Activated T-cell treated with anti-CD3 and anti-CD28 coated beads for 48 hours (primary cell): ENCODE measurements at places on chromosomes 2 and 18.

DNA sequence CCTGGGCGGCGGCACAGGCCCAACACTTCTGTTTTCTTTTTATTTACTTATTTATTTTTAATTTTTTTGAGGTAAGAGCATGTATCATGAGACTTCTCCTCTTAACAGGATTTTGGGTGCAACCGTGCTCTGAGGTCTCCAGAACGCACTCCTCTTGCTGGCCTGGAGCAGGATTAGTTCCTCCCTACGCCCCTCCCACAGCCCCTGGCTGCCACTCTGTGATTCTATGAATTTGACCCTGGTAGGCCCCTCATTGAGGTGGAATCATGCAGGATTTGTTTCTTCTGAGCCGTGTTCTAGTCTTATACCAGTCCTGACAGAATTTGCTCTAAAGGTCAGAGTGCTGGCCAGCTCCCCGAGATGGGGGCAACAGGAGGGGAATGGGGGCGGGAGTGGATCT lies 106.5 kb upstream of the HS6ST1 start:
- no peak for DNase-seq

DNA sequence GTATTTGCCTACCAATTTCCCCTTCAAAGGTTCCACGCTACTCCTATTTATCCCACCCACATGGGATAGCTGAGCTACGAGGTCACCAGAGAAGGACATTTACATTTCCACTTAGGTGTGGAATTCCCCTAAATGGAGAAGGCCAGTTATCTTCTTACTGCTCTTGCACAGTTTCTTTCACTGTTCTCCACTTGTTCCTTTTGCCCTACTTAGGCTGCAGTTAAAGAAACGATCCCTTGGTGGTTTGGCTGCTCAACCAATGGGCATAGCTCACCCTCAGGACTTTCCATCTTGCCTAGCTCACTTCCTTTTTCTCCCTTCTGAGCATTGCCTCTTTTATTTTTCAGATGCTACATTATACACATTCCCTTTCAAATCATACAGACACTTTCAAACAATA lies 11.2 kb upstream of the NABP1 start:
- no peak for DNase-seq

DNA sequence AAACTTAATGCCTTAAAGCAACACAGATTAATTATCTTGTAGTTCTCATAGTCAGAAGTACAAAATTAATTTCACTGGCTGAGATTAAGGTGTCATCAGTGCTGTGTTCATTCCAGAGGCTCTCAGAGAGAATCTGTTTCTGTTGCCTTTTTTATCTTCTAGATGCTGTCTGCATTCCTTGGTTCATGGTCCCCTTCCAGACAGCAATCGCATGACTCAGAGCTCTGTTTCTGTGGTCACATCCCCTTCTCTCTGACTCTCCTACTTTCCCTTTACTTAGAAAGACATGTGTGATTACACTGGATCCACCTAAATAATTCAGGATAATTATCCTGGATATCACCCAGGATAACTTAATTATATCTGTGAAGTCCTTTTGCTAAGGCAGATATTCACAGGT lies 148.6 kb downstream of the MAIP1 start:
- DNase-seq = no peak

GRCh38 chr2:137969418-137969765 lies 5.1 kb downstream of the HNMT start:
- DNase-seq = no peak

DNA sequence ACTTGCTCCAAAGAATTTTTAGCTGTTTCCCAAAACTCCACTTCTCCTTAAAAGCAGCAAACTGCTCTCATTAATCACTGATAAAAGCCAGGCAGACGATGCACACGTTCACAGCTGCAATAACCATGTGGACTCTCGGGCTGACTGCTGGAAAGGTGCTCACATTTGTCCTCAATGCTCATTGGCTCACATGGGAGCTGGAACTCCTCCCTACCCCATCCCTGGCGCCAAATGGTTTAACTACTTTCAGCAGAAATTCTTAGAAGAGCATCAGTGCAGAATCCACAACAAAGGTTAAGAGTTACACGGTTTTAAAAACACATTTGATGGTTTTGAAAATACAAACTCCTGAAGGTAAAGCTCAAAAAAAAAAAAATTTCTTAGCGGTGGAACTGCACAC lies 117.1 kb downstream of the NOL10 start:
- no peak for DNase-seq

- no peak for DNase-seq
These were observed 19.0 kb upstream of the MYO1B start for GRCh38 chr2:191226196-191226595.

- DNase-seq = no peak
These were observed 75.4 kb downstream of the FHOD3 start for GRCh38 chr18:36372903-36373311.

DNA sequence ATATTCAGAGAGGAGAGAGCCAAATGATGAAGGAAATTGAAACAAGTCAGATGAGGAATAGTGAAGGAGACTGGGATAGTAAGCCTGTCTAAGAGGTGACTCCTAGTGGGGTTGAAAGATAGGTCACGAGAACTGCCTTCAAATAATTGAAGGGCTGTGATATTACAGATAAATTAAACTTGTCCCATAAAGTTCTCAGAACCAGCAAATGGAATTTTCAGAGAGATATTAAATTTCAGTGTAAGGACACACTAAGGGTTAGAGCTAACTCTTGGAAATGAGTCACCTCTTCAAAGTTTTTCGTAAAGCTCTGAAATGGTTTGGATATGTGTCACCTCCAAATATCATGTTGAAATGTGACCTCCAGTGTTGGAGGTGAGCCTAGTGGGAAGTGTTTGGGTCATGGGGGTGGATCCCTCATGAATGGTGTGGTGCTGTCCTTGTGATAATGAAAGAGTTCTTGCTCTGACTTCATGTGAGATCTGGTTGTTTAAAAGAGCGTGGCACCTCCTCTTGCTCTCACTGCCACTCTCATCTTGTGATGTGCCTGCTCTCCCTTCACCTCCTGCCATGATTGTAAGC lies 87.3 kb downstream of the BABAM2 start:
- no peak for DNase-seq

DNA sequence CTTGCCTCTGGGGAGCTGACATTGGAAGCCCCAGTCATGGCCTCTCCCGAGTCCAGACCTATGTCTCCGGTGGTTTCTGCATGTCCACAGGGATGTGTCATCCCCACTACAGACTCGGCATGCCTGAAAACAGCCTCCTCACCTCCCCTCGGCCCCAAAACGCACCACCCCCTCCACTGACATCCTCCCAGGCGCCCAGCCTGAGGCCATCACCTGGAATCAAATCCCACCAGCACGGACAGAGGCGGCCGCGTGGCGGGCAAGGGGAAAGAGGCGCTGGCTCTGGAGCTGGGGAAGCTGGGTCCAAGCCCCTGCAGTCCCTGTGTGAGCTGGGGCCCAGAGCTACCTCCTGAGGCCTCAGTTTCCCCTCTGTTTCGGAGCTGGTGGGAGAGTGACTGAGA lies 69.9 kb upstream of the SMAD7 start:
- no peak for DNase-seq

GRCh38 chr2:169664978-169665930 lies 29.0 kb downstream of the CFAP210 start:
- DNase-seq = no peak

DNA sequence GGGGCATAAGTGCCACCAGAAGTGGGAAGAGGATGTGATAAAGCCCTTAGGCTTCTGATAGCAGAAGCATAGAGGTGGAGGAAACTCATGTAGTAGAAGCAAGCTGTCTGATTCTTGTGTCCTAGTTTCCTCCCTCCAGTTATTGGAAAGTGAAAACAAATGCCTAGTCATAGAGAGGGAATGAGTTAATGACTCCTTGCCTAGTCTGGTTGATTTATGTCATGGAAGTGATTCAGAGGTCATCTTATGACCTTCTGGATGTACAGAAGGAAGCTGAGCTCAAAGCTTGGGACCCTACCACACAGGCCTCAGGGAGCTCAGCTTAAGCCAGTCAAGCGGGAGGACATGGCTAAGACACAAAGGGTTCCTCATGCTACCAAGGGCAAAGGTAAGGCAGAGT lies 232.2 kb downstream of the THSD7B start:
- DNase-seq = no peak

- DNase-seq = no peak
These were observed 34.4 kb upstream of the PMAIP1 start for GRCh38 chr18:59865241-59865986.

GRCh38 chr2:149579972-149580882 lies 7.3 kb downstream of the MMADHC start:
- DNase-seq = no peak

GRCh38 chr2:240953426-240954410 lies 44.7 kb upstream of the SNED1 start:
- DNase-seq = no peak

DNA sequence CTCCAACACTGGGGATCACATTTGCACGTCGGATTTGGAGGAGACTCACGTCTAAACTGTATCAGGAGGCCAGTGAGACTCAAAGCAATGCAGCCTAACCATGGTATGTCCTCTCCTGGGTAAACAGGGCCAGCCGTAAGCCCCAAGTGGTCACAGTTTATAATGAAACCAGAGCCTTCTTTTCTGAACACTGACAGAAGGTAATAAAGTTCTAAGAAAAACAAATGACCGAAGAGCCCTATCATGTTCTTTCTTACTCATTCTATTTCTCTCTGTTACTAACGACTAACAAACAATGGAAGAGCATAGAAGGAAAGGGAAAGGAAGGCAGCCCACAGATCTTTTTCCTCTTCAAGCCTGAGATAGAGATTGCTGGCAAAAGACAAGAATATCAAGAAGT lies 796.8 kb upstream of the SOX11 start:
- DNase-seq = no peak

- no peak for DNase-seq
These were observed 8.8 kb upstream of the GPR148 start for GRCh38 chr2:130720036-130720435.

- DNase-seq = no peak
These were observed 310.4 kb downstream of the LRRTM1 start for GRCh38 chr2:79994161-79994560.

DNA sequence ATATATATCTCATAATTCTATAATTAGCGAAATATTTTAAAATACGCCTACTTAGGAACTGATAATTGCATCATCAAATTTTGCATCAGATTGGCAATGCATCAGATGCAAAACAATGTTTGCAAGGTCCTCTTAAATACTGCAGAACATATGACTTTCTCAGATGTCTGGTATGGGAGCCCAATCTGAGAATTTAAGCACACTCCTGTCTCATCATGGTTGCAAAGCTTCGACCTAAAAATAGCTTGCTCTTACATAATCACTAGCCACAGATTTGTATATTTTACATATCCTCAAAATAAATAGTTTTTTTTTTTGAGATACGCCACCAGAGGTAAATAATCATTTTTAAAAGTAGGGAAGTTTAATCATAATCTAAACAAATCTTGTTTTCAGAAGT lies 123.2 kb downstream of the CABYR start:
- DNase-seq = no peak

- DNase-seq = no peak
These were observed 223.8 kb upstream of the SPRED2 start for GRCh38 chr2:65656160-65656718.

- DNase-seq = no peak
These were observed 26.2 kb downstream of the TRAF3IP1 start for GRCh38 chr2:238346544-238346943.

DNA sequence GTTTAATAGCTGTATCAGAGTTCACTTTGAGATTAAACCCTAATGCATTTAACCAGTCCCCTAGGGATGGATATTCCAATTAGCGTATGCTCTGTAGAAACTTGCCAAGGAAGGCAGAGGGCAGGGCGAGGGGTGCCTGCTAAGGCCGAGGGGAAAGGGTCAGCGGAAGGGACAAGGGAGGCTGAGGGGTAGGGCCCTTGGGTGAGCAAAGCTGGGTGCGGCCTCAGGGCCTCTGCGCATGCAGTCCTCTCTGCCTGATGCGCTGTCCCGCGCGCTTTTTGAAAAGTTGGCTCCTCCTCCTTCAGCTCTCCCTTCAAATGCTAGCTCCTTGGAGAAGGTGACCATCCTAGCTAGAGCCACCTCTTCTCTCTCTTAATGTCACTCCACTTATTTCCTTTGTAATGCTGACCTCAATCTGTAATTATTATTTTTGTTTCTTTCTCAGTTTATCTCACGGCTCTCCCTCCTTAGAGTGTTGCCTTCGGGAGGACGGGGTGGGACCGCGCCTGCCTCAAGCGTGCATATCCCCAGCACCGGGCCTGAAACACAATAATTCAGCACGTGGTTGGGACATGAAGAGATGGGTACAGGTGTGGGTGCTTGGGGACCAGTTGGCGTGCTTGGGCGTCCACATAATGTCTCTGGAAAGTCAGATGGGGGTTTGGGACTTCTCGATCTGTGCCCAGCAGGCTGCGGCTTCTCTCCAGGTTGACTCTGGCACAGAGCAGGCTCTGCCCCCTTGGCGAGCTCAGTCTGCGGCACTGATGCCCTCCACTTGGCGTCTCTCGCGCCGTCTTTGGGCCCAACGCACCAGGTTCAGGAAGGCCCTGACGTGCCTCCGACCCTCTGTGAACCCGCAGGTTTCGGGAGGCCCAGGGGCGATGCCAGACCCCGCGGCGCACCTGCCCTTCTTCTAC lies 10.0 kb downstream of the ZAP70 start:
- no peak for DNase-seq

GRCh38 chr2:60054571-60055340 lies 498.7 kb downstream of the BCL11A start:
- DNase-seq = no peak

GRCh38 chr18:66587430-66587829 lies 16.5 kb downstream of the CDH19 start:
- DNase-seq = no peak

DNA sequence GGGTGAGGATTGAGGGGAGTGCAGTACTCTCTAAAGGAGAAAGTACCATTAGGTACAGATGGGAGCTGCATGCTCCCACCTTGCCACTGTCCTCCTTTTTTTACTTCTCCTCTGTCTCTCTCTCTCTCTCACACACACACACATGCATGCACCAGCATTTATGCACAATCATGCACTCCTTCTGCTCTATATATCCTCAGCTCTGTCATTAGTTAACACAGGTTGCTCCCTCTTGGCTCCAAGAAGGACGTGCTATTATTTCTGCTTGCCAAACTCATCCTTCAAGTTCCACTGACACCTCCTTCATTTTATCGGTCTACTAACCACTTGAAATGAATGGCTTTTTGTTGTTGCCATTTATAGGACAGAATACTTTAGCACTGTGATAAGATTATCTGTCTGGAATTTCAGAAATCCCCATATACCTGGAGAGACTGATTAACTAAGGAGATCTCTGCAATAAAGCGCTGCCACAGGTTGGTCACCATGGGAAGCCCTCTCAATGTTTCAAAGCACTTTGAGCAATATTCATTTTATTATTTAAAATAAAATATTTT lies 178.5 kb upstream of the TRIB2 start:
- no peak for DNase-seq

- no peak for DNase-seq
These were observed 445 bp downstream of the MLPH start for GRCh38 chr2:237487496-237487895.

DNA sequence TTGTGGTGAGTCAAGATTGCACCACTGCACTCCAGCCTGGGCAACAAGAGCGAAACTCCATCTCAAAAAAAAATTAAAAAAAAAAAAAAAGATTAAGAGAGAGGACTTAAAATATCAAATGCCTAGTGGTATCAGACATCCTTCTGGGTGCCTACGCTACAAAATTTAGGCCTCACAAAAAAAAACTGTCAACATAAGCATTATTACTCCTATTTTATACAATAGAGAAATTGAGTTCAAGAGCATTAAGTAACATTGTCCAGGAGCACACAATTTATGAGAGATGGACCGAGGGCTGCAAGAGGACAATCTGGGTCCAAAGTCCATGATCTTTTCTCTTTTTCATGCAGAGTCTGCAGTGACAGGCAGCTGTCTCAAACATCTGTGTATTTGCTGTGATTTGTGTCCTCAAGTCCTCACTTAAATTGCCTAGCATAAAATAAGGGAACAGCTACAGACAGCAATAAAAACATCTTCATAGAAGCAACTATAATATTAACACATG lies 62.4 kb downstream of the OSR1 start:
- DNase-seq = no peak

GRCh38 chr18:45441110-45441847 lies 174.0 kb upstream of the SLC14A2 start:
- no peak for DNase-seq
